NCI-H1436 (cell line): ENCODE measurements at places on chromosomes 4 and X.

DNA sequence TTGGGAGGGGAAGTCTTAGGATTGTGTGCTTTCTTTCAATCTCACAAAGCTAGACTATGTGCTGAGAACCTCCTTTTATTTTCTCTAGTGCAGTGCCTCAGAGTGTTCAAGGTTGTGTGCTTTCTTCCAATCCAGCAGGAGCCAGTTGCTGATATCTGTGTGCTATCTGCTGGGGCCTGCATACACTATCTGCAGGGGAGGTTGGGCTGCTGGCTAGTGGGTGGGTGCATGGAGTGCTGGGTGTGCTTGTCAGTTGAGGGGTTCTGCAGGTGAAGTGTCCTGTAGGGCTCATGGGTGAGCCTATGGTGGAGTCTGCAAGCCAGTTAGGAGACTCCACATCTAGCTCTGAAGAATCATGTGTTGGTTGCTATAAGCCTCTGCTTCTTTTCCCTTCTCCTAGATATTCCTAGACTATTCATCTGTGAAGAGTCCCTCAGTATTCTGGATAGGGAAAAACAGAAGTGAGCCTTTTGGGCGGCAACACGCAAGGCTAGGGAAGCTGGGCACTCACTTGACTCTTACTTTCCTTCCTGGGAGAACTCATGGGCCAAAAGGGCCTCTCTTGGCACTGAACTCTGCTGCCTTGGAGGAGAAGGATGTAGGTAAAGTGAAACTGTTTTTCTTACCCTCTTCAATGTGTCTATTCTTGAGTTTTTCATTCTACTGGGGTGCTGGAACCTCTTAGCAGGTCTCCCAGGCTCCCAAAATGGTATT, 8.0 kb upstream of the CISD2 start:
- DNase-seq: no peak

GRCh38 chr4:181307824-181308223, 935.4 kb upstream of the TENM3 start:
- no peak for DNase-seq

DNA sequence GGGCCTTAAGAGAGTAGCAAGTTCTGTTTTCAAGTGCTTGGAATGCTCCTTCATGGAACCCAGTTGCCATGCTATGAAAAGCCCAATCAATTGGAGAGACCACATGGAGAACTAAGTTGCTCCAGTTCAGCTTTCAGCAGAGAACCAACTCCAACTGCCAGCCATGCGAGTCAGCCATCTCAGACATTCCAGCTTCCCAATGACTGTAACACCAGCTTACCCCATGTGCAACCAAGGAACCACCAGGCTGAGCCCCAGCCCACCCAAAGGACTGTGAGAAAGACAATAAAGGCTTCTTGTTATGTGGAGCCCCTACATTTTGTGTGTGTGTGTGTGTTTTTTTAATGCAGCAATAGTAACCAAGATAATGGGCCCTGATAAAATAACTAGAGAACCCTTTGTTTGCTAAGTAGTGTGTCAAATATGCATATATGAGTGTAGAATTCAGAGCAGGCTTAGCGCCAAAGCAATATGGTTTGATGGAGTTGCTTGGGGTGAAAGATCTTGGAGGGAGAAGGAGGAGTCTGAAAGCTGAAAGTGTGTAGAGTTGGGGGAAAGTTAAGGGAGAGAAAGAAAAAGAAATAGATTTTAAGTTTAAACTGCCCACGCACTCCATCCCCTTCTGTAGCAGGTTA, 35.0 kb upstream of the CCKAR start:
- DNase-seq: no peak

- peak; percentile 4 for DNase-seq
These were observed 70.2 kb downstream of the GC start for GRCh38 chr4:71713611-71714203.

GRCh38 chr4:87118421-87118820, 102.0 kb downstream of the KLHL8 start:
- no peak for DNase-seq
